Pancreas (tissue), 10 donors: ENCODE measurements at places on chromosomes 4 and X.

- DNase-seq = no peak
Observed at GRCh38 chr4:136575146-136575545, 957.1 kb downstream of the PCDH18 start.

DNA sequence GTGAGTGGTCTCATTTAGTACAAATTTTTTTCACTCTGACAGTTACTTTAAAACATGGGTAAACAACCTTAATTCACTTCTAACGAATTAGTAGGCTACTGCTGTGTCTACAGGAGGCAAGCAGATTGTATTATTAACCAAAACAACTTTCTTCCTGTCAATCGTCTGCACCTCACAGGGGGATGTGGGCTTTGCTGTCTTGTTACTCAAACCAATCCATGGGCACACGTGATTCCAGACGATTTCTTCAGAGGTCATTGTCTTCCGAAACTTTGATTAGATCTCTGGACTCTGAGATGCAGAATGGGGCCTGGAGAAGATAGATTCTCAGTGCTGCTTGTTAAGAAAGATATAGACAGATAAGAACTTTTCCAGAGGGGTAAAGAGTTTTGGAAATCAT, 327.8 kb downstream of the DHX15 start:
- DNase-seq = no peak

GRCh38 chr4:41346306-41347061, 89.8 kb downstream of the UCHL1 start:
- DNase-seq = no peak

GRCh38 chrX:126141014-126141413, 25.1 kb downstream of the DCAF12L2 start:
- no peak for DNase-seq

DNA sequence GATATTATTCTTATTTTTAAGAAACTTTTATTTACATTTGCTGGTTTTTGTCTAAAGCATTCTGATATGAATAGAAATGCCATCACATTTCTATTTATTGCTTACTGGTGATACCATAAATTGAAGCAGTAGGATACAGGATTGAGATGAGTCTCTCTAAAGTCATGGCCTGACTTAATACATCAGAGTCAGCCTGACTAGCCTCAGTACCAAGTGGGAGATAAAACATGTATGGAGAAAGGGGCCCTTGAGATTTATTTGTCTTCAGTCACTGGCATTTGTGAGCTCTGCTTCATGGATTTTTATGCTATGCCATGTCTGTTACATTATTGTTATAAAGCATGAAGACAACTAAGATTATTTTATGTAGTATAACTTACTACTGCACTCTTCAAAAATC, 465.5 kb downstream of the ADGRL3 start:
- no peak for DNase-seq

DNA sequence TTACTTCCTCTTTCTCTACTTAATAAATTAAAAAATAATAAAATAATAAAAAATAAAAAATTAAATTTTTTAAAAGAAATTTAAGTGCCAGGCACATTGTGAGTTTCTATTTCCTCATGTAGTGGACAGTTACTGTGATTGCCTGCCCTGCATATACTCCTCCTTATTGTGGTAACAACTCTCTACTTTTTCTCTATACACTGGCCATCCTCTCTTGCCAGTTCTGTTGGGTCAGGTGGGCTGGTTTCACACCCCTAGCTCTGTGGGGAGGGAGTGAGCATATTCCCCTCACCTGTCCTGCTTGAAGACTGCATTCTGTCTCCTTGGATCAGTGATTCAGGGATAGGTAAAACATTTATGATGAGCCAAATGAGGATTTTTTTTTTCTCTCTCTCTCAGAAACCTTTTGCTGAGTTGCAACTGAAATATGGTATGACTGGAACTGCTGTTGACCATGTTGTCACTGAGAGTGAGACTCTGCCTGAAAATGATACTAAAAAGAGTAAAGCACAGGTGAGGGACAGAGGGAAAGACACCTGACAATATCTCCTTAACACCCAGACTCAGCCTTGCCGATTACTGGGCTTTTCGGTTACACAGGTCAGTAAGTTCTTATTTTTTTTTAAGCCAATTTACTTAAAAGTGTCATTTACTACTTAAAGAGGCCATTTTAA, 37.2 kb downstream of the CXXC4 start:
- no peak for DNase-seq

DNA sequence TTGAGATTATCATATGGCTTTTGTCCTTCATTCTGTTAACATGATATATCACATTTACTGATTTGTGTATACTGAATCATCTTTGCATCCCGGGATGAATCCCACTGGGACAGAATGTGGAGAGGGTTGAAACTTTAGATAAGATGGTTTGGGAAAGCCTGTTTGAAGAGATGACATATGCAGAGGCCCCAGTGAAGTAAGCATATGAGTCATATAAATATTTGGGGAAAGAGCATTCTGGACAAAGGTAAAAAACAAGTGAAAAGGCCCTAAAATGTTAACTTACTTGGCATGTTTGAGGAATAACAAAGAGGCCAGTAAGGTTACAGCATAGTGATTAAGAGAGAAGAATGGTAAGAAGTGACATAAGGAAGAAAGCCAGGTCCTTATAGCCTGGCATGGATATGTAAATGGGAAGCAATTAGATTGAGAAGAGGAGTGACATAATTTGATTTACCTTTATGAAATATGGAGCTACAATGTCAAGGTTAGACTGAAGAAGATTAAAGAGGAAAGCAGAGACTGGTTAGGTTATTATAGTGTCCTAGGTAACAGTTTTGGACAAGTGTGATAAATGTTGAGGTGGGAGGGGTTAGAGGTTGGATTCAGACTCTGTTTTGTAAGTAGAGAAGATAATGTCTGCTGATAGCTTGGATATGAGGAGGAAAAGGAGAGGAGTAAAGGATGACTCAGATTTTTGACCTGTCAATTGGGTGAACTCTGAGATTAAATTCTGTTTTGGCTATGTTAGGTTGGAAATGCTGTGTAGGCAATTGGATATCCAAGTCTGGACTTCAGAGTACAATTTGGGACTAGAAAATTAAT, 54.6 kb upstream of the DRP2 start:
- no peak for DNase-seq

DNA sequence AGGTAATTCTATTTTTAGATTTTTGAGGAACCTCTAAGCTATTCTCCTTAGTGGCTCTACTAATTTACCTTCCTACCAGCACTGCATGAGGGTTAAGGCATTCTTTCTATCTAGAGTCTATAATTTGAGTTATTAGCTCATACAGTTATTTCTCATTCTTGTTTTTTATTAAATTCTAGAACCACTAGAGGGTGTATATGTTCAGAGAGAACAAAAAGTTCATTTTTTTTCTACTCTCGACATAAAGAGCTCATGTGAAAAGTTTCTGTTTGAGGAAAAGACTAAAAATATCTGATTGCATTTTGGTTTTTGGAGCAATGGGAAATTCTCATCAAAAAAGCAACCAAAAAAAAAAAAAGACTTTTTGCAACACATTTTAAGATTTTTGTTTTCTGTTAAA, 57.0 kb upstream of the LRAT start:
- no peak for DNase-seq

- no peak for DNase-seq
Observed at GRCh38 chr4:7347981-7348380, 86.7 kb downstream of the PSAPL1 start.

DNA sequence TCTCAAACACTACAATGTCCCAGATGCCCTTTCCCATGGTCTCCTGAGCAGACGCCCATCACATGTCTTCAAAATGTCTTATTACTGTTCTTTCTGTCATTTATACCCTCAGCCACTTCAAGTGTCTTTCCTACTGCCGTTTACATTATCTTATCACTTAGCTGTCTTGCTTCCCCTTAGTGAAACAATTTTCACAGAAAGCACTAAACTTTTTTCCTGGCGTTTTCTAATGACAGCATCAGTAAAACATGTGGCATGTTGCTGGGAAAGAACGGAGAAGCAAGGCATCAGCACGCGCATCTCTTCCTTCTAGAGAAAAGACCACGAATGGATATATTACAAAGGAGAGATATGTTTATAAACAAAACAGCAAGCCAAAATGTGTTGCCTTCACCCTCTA, 189.7 kb upstream of the SLIT2 start:
- DNase-seq = no peak

GRCh38 chr4:108416831-108417230, 203.5 kb upstream of the RPL34 start:
- DNase-seq = no peak

DNA sequence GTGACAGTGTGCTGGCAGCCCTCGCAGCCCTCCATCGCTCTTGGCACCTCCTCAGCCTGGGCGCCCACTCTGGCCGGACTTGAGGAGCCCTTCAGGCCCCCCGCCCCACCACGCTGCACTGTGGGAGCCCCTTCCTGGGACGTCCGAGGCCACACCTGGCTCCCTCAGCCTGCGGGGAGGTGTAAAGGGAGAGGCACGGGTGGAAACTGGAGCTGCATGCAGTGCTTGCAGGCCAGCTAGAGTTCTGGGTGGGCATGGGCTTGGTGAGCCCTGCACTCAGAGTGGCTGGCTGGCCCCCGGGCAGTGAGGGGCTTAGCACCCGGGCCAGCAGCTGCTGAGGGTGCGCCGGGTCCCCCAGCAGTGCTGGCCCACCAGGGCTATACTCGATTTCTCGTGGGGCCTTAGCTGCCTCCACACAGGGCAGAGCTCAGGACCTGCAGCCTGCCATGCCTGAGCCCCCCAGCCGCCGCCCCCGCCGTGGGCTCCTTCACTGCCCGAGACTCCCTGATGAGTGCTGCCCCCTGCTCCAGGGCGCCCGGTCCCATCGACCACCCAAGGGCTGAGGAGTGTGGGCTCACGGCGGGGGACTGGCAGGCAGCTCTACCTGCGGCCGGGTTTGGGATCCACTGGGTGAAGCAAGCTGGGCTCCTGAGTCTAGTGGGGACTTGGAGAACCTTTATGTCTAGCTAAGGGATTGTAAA, 1672.7 kb upstream of the PCDH7 start:
- no peak for DNase-seq

GRCh38 chrX:45479835-45480422, 279.3 kb upstream of the DIPK2B start:
- no peak for DNase-seq

DNA sequence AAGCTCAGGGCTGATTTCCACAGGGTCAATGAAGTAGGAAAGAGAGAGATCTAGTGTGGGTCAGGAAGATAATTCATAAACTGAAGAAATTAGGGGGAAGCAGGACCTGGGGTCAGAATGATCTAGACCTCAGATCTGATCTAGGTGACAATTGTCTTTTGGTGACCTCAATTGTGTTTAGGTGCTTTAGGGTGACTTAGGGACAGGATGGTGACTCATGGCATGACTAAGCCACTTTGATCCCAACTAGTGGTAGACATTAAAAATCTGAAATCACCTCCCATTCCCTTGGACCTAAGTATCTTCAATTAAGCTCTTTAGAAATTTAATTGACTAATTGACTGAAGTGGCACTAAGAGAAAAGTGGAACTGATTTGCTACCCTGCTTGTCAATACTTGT, 36.7 kb upstream of the GRXCR1 start:
- DNase-seq = no peak

GRCh38 chrX:16160729-16161128, 6.6 kb upstream of the MAGEB17 start:
- DNase-seq = no peak

GRCh38 chr4:18403327-18403726, 381.8 kb upstream of the LCORL start:
- no peak for DNase-seq

GRCh38 chr4:42397635-42398170, 415 bp downstream of the SHISA3 start:
- DNase-seq = peak; percentile 47

DNA sequence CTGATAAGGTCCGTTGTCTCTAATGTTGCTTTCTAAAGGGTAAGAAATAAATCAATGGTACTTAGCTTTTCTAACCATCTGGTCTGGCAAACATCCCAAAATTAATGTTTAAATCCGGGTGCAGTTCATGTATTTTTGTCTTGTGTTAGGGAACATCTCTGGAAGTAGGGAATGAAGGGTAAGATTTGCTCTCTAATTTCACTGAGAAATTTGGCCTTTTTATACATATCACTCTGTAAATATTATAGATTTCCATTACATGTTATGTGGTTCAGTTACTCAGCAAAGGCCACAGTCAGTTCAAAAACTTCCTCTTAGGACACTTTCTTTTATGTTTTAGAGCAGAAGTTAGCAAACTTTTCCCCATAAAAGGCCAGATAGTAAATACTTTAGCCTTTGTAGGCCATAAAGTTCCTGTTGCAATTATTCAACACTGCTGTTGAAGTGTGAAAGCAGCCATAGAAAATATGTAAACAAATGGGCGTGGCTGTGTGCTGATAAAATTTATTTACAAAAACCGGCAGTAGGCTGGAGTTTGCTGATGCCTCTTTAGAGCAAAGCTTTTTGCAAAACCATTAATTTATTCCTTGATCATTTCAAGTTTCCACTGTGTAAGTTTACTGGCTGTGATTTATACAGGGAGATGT, 218.1 kb downstream of the ANTXR2 start:
- DNase-seq = no peak

DNA sequence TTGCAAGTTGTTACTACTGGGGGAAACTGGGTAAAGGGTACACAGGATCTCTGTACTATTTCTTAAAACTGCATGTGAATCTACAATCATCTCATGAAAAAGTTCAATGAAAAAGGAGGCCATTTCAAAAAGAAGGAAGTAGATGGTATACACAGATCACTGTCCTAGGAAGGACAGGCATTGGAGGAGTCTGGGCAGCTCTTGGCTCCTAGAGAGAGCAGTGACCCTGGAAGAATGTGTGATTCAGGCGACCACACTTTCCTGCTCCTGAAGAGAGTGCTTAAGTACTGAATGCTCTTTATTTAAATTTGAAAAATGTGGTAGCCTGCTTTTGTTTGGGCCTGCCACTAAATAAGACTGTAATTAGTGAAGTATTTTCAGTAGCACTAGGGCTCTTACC, 318.1 kb upstream of the CASK start:
- DNase-seq = no peak

DNA sequence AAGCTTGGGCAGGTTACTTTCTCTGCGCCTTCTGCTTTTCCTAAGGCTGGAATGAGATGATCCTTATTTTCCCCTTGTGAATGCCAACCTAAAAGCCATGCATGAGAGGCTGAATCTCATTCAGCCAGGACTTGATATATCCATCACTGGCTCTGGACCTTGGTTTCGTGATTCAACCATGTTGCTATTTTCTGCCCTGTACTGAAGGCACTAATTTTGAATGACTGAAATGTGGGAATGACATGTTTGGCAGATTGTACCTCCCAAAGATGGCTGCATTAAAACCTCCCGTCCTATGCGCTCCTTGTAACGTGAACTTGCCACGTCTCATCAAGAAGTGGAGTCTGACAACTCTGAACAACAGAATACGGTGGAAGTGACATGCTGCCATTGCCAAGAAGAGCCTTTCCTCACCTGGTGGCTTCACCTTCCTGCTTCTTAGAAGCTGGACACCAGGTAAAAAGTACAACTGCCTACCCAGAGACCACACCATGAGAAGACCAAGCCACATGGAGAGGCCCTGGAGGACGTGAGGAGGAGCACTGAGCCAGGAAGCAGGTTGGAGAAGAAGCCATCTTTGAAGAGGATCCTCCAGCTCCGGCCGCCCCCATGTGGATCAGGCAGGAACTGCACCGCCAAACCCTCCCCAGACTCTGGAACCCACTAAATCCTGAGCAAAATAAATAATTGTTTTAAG, 174.5 kb downstream of the NSUN7 start:
- DNase-seq = peak; percentile 87
